Fibroblast of skin of left biceps (primary cell): ENCODE measurements at places on chromosomes 16 and 17.

- DNase-seq, result no peak
Measured at GRCh38 chr17:79966681-79967080, 69.0 kb downstream of the TBC1D16 start.

DNA sequence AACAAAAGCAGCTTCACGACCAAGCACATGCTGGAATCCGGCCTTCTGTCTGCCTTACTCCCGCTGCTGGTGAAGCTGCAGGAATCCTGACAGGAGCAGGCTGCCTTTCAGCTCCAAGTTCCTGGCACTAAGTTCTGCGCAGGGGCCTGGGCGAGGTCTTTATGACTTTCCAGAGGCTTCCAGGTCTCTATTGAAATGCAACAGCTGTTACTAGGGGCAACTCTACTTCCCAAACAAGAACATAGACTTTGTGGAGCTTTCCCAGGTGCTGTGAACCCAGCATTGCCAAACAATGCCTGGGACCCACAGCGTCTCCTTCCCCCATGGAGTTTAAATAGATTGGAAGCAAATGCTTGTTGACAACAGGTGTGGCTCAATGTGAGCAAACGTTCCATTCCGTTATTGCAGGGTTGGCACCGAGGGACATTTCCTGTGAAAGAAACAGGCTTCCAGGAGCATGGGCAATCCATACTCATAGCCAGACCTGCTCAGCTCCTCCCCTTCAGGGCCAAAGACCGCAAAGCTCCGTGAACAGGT is 156.0 kb downstream of the CDH13 start:
- no peak for DNase-seq

- DNase-seq, result no peak
Measured at GRCh38 chr17:82603981-82604448, 44.2 kb downstream of the WDR45B start.

DNA sequence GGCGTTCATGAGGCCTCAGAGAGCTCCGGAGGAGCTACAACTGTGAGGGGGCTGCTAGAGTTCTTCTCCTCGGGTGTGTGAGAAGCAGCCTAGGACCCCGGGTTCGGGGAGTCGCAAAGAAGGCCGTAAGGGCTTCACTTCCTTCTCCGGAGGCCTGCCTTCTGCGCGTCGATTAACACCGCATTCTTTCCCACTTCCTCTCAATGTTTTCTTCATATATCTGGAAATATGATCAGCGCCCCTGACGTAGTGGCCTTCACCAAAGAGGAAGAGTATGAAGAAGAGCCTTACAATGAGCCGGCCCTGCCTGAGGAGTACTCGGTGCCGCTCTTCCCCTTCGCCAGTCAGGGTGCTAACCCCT is 449 bp downstream of the SMCR8 start:
- DNase-seq, result no peak

- no peak for DNase-seq
Measured at GRCh38 chr16:87603684-87604633, 1.7 kb downstream of the JPH3 start.

DNA sequence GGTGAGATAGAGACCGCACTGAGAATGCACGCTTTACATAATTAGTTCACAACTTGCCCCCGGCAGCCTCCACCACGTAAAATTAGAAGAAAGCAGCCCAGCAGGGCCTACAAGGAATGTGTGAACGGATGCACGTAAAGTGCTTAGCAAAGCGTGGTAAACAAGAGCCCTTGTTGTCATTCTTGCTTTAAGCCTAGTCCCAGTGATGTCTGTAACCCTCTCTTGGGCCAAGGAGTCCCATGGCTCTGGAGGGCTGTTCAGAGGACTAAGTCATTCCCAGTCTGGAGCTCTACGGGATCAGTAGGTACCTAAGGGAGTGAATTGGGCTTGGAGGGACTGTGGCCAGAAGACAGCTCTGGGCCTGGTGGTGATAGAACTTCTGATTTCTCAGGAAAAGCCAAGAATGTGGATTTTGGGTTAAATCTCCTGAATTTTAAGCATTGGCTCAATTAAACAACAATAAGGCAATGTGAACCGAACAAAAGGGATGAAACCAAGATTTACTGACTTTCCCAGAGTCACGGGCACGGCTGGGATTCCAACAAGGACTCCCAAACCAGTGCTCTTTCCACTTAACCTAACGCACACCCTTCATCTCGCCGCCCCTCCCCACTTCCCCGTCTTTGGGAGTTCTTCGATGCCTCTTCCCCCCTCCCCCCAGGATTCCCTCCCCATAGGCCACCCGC is 775 bp upstream of the CHP2 start:
- no peak for DNase-seq

- DNase-seq, result no peak
Measured at GRCh38 chr16:72126429-72126765, 32.8 kb downstream of the DHX38 start.

DNA sequence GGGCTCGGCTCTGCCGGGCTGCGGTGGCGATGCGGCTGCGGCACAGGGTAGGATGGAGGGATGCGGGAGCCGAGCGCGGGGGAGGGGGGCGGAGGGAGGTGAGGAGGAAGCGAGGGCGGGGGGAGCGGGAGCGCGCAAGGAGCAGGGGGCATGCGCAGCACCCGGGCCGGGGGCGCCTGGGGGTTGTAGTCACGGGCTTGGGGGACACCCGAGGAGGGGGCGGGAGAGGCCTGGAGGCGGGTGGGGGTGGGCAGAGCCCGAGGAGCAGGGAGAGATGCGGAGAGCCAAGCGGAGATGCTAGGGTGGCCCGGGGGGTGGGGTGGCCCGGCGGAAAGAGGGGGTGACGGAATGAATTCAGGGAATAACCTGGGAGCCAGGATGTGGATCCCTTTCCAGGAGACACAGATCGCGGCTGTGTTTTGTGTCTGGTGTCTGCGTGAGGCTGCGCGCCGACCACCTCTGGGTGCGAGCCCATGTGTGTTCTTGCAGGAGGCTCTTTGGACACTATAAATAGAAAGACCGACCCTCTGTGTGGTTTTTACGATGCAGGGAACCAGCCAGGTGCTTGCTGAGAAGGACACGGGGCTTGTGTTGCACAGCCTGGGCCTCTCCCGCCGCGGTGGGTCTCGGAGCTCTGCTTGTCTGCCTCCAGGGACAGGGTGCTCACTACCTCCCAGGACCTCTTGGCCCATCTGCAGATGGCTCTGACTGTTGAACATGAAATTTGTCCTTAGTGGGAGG is at the start of gene STX1B:
TSS of gene STX1B (minus strand) at position 54 of the 741 bp plus-strand sequence. CDS start 242 bp downstream, outside the sequence.
- DNase-seq, result no peak
